Fibroblast of pulmonary artery (primary cell): ENCODE measurements at places on chromosomes 3 and 15.
A peak's percentile ranks its signal among the peaks of the same experiment; 100 is the strongest.

DNA sequence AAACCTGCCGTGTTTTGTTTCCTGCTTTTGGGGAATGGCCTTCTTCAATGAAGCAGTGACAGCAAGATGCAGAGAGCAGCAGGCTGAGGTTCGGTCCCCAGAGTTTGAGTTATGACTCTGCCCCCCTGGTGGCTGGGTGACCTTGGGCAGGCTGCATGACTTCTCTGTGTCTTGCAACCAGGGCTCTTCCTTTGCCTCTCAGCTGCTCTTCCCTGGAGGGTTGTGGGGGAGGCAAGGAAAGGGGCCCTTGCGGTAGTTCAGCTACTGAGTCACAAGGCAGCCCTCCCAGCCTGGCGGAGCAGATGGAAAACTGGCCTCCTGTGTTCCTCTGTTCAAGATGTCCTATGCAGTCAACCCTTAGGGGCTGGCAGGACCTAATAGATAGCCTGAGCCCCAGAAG lies 17.1 kb downstream of the CTXND1 start:
- peak; percentile 50 for DNase-seq

- DNase-seq: no peak
Measured at GRCh38 chr3:194422188-194422587, 23.1 kb upstream of the GP5 start.

- peak; percentile 81 for DNase-seq
Measured at GRCh38 chr3:15330031-15330596, 2.3 kb downstream of the SH3BP5 start.

DNA sequence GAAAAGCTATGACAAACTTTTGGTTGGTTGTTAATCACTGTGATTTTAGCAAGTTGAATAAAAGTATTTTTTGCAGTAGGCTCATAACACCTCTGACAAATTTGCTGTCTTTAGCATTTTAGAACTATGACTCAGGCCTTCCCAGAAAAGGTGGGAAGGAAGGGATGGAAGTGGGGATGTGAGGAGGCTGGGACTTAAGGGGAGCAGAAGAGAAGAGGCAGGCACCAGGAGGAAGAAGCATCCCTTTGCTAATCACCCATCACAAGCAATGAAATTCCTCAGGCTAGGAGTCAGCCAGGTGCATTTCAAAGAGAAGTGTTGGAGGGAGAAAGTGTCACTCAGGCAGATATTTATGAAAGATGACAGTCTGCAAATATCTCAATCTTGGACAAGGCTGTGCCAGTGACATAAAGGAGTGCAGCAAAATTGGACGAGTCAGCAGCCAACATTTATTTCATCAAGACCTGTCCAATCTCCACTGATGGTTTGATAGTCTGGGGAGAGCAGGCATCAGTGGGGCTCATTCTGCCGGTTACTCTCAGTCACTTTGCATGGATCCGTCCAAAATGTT lies 337.3 kb upstream of the ARRDC4 start:
- no peak for DNase-seq

GRCh38 chr3:48092270-48092669 lies 76.1 kb upstream of the MAP4 start:
- DNase-seq: no peak

GRCh38 chr3:31253782-31254181 lies 278.9 kb upstream of the STT3B start:
- DNase-seq: no peak

DNA sequence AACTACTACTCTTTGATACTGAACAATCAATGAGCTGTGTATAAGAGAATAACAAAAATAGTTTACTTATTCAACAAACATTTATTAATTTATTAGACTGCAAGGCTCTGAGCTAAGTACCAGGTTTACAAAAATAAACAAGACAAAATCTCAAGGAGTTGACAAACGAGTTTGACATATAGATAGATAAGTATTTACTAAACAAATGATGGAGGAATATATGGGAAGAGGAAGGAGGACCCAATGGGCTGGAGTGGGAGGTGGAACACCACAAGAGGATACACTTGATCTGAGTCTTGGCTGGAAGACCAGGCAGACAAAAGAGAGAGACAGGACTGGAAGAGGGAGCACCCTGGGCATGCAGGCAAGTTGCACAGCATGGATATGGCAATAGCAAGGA lies 47.5 kb upstream of the FSIP1 start:
- no peak for DNase-seq

GRCh38 chr3:41182504-41183059 lies 16.7 kb upstream of the CTNNB1 start:
- no peak for DNase-seq

DNA sequence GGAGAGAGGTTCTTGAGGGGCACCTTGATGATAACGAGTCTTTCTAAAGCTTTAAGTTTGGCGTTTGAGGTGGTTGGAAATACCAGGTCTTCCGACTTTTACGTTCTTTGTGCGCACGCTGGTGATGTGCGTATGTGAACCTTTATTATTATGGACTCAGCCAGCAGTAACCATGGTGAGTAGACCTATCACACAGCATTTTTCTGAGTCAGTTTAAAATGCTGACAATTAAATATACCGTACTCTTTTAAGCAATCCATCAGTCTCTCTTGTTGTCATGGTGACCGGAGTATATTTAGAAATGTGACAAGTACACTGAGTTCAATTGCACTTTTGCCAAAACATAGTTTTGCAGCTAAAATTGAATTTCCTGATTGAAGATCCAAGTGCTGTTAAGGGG lies 172.2 kb downstream of the LPP start:
- DNase-seq: peak; percentile 54

DNA sequence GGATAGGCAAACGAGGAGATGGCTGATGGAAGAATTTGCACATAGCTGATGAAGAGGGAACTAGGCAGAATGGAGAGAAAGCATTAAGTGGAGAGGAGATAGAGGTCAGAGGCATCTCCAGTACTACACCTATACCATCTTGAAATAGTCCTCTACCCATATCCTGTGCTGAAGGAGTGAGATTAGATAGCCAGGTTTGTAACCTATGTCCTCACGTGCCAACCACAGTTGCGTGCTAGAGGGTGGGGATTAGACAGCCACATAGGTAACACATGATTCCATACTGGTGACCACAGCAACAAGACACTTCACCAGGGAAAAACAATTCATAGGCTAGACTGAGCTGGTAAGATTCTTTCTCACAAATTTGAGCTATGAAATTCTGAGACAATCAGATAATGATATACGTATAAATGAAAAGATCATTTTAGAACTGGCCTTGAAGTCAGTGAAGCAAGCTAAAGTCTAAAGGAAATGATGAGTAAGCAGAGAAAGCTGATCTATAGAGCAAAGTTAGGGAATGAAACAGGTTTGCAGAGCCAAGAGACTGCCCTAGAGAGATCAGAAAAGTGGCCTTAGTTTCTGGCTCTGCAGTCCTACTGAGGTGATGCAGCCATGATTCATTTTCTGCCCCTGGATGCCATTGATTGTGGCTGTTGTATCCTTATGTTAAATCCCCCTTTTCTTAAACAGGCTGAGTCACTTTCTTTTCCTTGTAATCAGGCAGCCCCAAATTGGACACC lies 17.7 kb downstream of the MYNN start:
- peak; percentile 27 for DNase-seq

- DNase-seq: no peak
Measured at GRCh38 chr15:68080783-68081182, 26.7 kb downstream of the PIAS1 start.

- DNase-seq: no peak
Measured at GRCh38 chr15:101773496-101774100, 29.7 kb upstream of the OR4F6 start.

- no peak for DNase-seq
Measured at GRCh38 chr3:40190056-40190455, 119.5 kb upstream of the EIF1B start.

DNA sequence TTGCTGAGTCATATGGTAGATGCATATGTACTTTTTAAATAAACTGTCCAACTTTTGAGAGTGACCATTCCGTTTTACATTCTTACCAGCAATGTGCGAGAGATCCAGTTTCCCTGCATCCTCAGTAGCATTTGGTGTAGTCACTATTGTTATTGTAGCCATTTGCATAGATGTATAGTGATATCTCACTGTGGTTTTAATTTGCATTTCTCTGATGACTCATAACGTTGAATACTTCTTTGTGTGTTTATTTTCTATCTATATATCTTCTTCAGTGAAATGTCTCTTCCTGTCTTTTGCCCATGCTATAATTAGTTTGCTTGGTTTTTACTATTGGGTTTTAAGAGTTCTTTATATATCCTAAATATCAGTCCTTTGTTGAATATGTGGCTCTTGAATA lies 255.7 kb upstream of the GRM7 start:
- DNase-seq: no peak

DNA sequence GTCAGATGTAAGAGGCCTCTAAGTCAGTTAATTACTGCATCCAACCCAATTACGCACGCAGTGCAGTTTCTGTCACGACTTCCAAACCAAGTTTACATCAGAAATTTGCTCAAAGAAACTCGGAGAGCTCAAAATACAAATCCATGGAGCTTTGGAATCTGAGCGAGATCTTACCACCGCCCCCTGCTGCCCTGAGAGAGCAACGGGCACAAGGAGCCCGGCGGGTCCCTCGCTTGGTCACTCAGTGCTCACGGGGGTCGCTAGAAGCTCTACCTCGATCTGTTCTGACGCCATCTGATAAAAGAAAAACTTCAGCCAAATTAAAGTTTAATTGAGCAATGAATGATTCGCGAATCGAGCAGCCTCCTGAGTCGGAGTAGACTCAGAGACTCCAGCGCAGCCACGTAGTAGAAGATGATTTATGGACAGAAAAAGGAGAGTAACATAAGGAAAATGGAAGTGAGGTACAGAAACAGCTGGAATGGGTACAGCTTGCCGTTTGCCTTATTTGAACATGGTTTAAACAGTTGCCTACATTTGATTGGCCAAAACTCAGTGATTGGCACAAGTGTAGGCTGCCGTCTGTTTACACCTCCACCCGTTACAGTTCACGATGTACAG lies 232.7 kb upstream of the ATP10A start:
- DNase-seq: no peak

DNA sequence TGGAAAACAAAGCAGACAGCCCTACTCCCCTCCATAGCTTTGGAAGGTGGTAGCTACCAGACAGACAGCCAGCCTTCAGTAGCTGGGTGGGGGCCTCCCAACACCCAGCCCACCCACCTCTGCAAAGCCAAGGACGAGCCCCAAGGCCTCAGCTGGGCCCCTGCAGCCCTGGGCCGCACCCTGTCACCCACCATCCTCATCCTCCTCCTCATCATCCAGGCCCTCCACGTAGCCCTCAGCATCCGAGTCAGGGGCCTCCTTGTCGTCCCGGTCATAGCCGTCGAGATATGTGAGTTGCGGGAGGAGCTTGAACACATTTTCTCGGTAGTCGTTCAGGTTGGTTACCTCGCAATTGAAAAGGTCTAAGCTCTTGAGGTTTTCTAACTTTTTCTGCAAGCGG lies 36.5 kb downstream of the ANP32A start:
- DNase-seq: no peak

DNA sequence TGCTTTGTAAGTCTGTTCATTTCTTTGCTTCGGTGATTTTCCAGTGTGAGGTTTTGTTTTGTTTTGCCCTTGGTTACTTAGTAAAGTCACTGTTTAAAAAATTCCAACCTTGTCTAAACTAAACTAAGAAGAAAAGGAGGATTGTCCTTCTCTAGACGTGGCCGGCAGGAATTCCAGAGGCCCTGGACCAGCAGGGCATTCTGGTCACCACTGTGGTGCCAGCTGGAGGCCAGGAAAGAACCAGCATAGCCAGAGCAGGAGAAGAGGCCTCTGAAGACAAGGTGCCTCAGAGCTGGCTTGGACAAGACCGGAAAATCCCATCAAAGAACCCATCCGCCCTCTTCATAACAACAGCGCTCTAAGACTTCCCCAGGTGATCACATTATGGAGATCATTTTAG lies 8.2 kb downstream of the PLOD2 start:
- no peak for DNase-seq
